ENCODE measurements at places on chromosomes 13 and 19.

GRCh38 chr19:18156841-18157464, 4.0 kb downstream of the PIK3R2 start:
- DNase-seq = no peak

DNA sequence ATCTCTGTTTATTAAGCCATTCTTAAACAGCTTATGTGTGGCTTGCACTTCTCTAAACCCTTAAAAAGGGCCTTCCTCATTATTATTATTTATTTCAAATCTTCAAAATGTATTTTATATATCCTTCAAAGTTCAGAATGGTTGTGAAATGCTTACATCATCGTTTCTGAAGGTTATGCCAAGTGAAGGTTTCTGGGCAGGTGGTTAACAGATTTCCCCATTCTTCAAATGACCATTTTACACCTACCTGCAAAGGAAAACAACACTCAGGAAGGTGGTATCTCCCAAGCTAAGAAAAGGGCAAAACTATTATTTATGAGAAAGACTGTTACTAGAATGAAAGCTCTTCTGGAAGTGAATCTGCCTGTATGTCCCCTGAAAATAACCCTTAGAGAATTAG, 191.6 kb downstream of the SHISA2 start:
- DNase-seq = no peak

- no peak for DNase-seq
Observed at GRCh38 chr13:97364031-97364430, 69.9 kb upstream of the RAP2A start.

DNA sequence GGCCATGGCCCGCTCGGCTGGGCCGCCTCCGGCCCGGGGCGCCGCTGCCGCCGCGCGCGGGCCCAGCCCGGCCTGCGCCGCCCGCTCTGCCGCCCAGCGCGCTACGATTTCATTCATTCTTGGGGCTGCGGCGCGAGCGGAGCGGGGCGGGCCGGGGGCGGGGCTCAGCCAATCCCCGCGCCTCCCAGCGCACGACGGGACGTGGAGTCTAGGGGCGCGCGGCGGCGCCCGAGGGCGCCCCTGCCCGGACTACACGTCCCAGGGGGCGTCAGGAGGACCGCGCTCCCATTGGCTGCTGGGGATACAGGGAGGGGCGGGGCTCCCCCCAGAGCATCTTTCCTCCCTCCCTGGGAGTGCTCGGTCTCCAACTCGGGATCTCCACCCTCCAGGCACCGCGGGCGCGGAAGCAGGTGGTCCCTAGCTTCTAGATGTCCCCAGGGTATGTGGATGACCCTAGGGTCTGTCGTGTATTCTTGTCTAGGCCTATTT, 5.6 kb upstream of the DPF1 start:
- DNase-seq = no peak

DNA sequence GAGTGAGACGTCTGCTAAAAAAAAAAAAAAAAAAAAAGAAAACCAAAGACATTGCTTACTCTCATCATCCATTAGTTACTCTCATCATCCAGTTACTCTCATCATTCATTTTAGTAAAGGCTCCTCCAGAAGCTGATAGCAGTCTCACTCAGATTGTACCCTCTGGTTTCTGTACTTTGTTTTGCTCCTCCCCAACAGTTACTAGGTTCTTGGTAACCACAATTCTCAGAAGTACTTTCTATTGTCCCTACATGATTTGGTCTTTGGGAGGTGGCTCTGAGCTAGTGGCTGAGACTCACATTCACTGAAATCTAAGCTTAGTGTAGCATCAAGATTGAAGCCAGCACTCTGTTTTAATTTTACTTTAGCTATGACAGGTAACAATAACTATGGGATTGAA, 14.3 kb downstream of the ERICH4 start:
- DNase-seq = no peak

DNA sequence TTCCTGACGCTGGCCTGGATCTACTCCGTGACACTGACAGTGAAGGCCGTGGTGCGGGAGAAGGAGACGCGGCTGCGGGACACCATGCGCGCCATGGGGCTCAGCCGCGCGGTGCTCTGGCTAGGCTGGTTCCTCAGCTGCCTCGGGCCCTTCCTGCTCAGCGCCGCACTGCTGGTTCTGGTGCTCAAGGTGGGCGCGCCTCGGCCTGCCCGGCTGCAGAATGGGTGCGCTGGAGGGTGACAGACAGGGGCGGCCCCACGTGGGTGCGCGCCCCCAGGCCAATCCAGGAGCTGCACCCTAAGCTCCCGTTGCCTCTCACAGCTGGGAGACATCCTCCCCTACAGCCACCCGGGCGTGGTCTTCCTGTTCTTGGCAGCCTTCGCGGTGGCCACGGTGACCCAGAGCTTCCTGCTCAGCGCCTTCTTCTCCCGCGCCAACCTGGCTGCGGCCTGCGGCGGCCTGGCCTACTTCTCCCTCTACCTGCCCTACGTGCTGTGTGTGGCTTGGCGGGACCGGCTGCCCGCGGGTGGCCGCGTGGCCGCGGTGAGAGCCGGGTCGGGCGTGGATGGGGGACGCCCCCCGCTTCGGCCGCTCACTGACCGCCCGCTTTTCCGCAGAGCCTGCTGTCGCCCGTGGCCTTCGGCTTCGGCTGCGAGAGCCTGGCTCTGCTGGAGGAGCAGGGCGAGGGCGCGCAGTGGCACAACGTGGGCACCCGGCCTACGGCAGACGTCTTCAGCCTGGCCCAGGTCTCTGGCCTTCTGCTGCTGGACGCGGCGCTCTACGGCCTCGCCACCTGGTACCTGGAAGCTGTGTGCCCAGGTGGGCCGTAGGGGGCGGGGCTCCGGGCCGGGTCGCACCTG, 7.2 kb downstream of the ABCA7 start:
- no peak for DNase-seq

DNA sequence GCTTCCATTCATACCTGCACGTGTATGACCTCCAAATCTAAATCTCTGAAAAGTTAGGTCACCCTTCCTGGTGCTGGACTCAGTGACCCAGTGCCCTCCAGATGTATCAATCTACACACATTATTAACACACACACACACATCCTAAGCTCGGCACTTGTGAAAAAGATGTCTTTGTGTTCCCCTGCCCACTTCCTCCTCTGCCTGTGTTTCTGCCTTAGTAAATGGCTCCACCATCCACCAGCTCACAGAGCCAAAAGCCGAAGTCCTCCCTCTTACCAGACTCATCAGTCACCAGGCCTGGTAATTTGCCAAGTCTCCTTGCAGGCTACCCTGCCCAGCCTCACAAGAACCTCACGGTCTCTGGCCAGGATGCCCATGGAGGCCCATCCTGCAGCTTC, 131.5 kb downstream of the SHISA2 start:
- DNase-seq = no peak

- DNase-seq = no peak
Observed at GRCh38 chr13:63190219-63190618, 1774.6 kb upstream of the PCDH20 start.

GRCh38 chr19:34265221-34265650, 10.9 kb downstream of the GARRE1 start:
- no peak for DNase-seq

GRCh38 chr13:112675366-112675756, 14.5 kb upstream of the ATP11A start:
- DNase-seq = no peak

DNA sequence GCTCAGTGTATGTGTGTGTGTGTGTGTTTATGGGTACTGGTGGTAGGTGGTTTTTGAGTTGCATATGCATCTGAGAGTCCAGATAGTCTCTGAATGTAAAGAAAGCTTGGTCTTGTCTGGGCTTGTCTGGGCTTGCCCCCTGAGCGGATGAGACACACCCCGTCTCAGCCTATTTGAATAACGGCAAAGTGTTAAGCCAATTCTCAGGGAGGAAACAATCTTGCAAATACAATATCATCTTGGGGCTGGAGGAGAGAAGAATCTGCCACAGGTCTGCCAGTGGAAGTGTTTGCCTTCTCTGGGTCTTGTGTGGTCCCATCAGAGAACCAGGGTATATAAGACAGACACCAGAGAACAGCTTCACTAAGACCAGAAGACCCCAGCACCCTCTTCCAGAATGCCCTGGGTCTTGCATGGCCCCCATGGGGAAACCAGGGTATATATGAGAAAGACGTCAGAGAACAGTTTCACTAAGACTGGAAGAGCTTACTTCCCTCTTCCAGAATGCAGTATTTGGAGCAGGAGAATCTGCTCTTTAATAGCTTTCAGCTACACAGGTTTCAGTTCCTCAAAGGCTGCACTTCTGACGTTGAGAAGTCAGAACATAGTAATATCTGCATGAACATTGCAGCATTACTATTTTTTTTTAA, 13.3 kb downstream of the CD70 start:
- no peak for DNase-seq

- DNase-seq = no peak
Observed at GRCh38 chr19:55419624-55420236, 12.1 kb upstream of the UBE2S start.

DNA sequence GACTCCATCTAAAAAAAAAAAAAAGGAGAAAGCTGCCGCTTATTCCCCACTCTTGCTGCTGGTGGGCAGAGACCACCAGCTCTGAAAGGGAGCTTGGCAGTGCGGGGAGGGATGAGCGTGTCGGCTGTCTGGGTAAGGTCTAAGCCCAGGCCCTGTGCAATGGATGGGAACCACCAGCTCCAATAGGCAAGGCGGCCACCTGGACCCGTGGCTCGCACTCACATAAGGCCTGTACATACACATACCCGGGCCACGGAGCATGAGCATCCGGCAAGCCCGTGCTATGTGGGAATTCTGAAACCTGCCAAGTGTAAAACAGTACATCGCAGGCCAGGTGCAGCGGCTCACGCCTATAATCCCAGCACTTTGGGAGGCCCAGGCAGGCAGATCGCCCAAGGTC, 56.6 kb upstream of the USE1 start:
- no peak for DNase-seq

- no peak for DNase-seq
Observed at GRCh38 chr19:14502334-14503092, 6.6 kb upstream of the GIPC1 start.

GRCh38 chr13:65592731-65593130, 1637.4 kb downstream of the PCDH9 start:
- DNase-seq = no peak

- DNase-seq = no peak
Observed at GRCh38 chr19:7415163-7415856, 66.6 kb downstream of the ARHGEF18 start.

- DNase-seq = no peak
Observed at GRCh38 chr19:2428321-2428690, 920 bp upstream of the TIMM13 start.

- DNase-seq = no peak
Observed at GRCh38 chr19:14059652-14060155, 2.2 kb downstream of the PALM3 start.

GRCh38 chr13:102122147-102122546, 279.7 kb downstream of the FGF14 start:
- DNase-seq = no peak

GRCh38 chr19:54325194-54325621, 12.2 kb upstream of the LILRA5 start:
- DNase-seq = no peak

- no peak for DNase-seq
Observed at GRCh38 chr19:3609779-3610719, 3.4 kb upstream of the TBXA2R start.

DNA sequence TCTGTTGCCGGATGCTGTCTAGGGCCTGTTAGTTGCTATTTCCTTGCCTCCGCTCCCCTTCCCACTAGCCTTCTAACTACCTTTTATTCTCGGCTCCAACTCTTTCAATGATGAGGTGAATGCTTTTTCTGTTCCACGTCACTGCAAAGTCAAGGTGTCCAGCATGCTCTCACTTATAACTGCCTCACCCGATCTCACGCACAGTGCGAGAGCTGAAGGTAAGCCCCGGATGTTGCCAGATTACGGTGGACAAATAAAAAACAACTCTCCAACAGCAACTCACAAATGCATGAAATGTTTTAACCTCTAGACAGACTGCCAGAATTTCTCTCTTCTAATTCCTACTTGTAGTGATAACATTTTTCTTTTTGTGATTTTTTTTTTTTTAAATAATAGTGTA, 169.9 kb downstream of the STK24 start:
- no peak for DNase-seq

DNA sequence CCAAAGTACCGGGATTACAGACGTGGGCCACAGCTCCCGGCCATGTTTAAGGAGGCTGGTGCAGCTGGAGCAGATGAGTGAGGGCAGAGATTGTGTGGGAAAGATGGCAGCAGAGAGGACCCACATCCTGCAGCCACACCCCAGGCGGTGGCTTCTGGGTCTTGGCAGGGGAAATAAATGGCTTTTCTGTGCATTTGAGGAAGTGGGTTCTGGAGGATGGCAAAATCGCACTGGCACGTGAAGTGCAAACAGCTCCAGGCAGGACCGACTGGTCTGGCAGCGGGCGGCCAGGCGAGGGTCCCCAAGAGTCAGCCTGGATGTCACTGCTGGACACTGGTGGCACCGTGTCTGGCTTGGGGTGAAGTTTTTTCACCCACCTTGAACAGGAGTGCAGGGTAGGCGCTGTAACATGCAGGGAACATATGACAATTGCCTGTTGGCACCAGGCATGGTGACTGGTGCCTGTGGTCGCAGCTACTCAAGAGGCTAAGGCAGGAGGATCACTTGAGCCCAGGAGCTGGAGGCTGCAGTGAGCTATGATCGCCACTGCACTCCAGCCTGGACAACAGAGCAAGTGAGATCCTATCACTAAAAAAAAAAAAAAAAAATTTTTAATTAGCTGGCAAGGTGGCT, 8.4 kb downstream of the B3GNT3 start:
- DNase-seq = no peak

DNA sequence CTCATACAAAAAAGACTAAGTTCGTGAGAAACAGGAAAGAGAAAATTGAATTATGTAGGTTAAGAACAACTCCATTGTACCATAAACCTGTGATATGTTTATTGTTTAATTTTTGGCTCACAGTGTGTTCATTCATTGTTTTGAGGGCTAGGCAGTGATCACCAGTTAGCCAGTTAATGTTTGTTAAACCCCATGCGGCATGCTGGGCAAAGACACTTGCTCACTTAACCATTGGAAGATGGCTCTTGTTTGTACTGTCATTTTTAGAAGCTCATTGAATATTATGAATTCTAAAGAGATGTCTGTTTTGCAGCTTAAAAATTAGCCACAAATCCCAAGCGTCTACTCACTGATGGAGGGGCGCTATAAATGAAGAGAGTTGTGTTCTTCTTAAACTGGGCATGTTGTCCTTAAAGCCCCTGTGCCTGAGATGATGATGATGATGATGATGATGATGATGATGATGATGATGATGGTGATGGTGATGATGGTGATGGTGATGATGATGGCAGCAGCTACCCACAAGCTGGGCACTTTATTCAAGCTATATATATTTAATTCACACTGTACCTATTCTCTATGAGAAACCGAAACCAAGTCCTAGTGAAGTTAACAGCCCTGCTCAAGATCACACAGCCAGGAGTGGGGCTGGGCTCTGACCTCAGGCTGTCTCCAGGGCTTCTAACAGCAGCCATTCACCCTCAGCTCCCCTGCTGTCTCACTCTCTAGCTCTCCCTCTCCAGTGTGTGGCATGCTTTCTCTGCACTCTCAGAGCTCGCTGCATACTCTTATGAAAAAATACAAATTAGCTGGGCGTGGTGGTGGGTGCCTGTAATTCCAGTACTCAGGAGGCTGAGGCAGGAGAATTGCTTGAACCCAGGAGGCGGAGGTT, 169.1 kb downstream of the SHISA2 start:
- DNase-seq = no peak

GRCh38 chr19:17794731-17795494, at the start of gene B3GNT3:
Gene B3GNT3, plus strand, starts transcription at chr19:17795138. Its CDS starts 12,670 bp downstream, at chr19:17807808.
- no peak for DNase-seq
